ENCODE measurements at places on chromosomes 11 and 22. TPM values are rescaled to one million over a fixed set of nuclear protein-coding genes. Genes with fewer than 3 reads are reported as not detected.

PAMR1 gene
- 0.38 TPM for total RNA-seq

DNA sequence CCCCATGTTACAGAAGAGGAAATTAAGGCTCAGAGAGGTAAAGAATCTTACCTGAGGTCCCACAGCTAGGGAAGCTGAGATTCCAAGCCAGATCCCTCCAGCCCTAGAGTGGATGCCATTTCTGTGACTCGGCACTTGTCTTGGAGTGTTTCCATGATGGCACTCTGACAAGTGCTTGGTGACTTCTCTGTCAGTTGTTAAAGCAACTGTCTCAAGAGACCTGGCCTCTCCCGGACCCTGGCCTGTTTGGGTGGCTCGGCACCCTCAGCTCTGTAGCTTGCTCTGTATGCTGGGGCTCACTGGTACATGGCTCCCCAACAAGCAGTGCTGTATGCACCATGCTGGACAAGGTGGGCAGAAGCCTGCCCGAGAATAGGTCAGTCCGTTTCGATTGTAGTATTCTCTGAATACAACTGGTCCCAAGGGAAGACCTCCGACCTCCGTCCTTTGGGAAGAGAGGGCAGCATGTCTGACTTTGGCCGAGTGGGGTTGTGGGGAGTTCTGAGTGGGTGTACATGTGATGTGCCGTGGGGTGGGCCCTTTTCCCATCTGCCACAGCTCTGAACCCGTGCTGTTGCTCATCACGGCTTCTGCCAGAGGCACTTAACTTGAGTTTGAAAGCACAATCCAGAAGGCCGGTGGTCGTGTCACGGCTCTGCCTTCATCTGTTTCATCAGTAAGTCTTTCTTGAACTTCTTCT is 12.4 kb downstream of the ACO2 start:
- H3K27ac ChIP-seq: no peak overlapping the region
- no peak for DNase-seq
- H3K4me1 ChIP-seq: no peaks in the 10 kb centered on the region
- H3K4me3 ChIP-seq: no peak overlapping the region
- H3K27me3 ChIP-seq: no peaks in the 10 kb centered on the region

DNA sequence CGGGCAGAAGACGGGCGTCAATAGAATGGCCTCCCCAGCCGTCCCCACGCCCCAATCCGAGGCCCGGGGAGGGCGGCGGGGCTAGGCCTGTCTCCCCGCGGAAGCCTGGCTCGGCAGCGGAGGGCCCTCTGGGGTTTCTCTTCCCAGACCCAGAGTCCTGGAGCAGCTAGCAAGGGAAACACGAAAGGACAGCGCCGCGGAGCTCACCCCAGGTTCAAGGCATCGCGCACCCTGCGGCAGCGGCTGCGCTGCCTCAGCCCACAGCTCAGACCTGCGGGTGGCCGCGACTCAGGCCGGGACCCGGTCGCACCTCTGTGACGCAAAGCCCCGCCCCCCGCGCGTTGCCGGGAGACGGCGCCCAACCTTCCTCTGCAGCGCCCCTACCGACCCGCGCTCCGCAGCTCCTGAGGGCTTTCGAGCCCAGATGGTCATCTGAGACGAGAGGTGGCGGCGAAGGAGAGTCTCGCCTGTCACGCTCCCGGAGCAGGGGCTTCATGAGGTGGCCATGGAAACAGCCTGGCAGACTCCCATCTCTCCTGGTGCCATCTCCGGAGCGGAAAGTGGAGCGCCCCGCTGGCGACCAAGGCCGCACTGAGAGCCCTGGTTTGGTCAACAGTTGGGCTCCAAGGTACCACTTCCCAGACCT is at the start of gene RNF141:
RNF141 (minus strand) TSS at position 273 of the 646 bp plus-strand sequence. CDS start 7,029 bp downstream, outside the sequence.
- DNase-seq: peak; percentile 98
- peaks cover 10% of the 10 kb centered on the region for H3K4me1 ChIP-seq
- H3K27ac ChIP-seq: peak within 1 kb of the TSS; percentile 96
- peaks cover 3% of the 10 kb centered on the region for H3K27me3 ChIP-seq

GRCh38 chr11:117219995-117220394 is 11.9 kb downstream of the PCSK7 start:
- no peaks in the 10 kb centered on the region for H3K27me3 ChIP-seq
- no peak overlapping the region for H3K27ac ChIP-seq
- H3K36me3 ChIP-seq: peaks cover 10% of the 10 kb centered on the region
- DNase-seq: no peak
